ENCODE measurements at places on chromosomes 2 and 18. TPM values are rescaled to one million over a fixed set of nuclear protein-coding genes. Genes with fewer than 3 reads are reported as not detected.
A peak's percentile ranks its signal among the peaks of the same experiment; 100 is the strongest.

DNA sequence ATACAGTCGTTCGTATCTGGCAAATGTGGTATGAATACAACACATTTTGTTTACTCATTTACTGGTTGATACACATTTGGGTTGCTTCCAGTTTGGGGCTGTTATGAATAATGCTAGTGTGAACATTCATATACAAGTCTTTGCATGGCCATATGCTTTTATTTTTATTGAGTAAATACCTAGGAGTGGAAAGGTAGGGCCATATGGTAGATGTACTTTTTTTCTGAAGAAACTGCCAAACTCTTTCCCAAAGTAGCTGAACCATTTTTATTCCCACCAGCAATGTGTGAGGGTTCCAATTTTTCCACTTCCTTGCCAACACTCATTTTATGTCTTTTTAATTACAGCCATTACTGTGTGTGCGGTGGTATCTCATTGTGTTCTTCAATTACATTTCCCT, 496.2 kb upstream of the NRXN1 start:
- H3K36me3 ChIP-seq: no peaks in the 10 kb centered on the region
- DNase-seq: no peak
- H3K4me3 ChIP-seq: no peak overlapping the region
- H3K4me1 ChIP-seq: no peaks in the 10 kb centered on the region
- H3K27ac ChIP-seq: no peak overlapping the region

DNA sequence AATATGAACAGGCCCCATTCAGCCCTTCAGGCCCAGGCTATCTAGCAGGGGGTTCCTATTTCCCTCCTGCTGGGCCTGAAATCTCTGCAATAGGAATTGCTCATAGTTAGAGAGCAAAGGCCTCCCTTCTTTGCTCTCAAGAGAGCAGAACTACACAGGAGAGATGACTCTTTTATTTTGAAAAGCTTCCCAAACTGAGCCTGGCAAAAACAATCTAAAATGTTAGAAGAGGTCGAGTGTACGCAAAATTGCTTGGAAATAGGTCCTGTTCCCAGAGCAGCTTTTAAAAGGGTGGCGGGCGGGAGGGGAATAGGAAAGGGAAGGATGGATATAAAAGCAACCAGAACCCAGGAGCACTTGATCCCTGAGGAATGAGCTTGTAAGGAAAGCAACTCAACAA, 68.4 kb upstream of the APCDD1 start:
- no peak overlapping the region for H3K4me3 ChIP-seq
- no peaks in the 10 kb centered on the region for H3K4me1 ChIP-seq
- no peaks in the 10 kb centered on the region for H3K27me3 ChIP-seq
- no peak overlapping the region for H3K27ac ChIP-seq

DNA sequence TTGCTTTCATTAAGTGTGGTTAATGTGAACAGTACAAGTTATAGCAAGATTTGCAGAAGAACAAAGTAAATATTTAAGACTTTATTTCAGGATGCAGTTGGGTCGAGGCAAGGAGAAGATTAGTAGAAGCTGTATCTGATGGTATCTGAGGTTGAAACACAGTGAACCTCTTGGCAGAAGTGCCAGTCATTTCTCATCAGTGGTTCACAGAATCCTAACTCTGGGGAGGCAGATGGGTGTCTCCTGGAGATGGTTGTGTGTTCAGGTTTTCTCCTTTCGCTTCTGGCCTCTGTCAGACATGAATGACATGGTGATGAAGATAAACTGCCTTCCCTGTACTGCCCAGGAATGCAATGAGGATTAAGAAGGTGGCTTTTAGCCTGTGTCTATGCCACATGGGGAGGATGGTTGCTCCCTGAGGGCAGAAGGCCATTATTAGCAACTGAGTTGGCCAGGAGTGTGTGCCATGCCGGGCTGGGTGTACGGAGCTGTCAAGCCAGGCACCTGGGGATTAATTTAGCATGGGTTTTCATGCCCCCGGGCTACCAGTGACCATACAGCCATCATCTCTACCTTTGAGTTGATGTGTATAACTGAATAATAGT, 28.0 kb downstream of the MGAT5 start:
- H3K4me1 ChIP-seq: peaks cover 8% of the 10 kb centered on the region
- H3K27ac ChIP-seq: no peak overlapping the region
- H3K27me3 ChIP-seq: no peaks in the 10 kb centered on the region
- no peak for DNase-seq
- no peaks in the 10 kb centered on the region for H3K36me3 ChIP-seq

DNA sequence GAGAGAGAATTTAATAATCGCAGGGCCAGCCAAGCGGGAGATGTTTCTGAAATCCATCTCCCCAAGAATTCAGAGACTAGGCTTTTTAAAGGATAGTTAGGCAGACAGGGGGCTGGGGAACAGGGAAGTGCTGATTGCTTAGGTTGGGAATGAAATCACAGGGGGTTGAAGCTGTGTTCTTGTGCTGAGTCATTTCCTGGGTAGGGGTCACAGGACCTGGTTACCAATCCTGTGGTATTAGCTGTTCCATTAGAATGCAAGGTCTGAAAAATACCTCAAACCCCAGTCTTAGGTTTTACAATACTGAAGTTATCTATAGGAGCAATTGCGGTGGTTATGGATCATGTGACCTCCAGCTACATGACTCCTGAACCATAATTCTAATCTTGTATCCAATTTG, 4.6 kb downstream of the SP140 start:
- H3K36me3 ChIP-seq: no peaks in the 10 kb centered on the region
- H3K27me3 ChIP-seq: no peaks in the 10 kb centered on the region
- H3K4me1 ChIP-seq: no peaks in the 10 kb centered on the region
- no peak for DNase-seq
- H3K4me3 ChIP-seq: no peak overlapping the region

- H3K4me1 ChIP-seq: peaks cover 35% of the 10 kb centered on the region
- H3K36me3 ChIP-seq: no peaks in the 10 kb centered on the region
- DNase-seq: no peak
- peaks cover 71% of the 10 kb centered on the region for H3K27me3 ChIP-seq
- no peak overlapping the region for H3K27ac ChIP-seq
Observed at GRCh38 chr2:172082944-172083627, 2.2 kb upstream of the DLX1 start.

DNA sequence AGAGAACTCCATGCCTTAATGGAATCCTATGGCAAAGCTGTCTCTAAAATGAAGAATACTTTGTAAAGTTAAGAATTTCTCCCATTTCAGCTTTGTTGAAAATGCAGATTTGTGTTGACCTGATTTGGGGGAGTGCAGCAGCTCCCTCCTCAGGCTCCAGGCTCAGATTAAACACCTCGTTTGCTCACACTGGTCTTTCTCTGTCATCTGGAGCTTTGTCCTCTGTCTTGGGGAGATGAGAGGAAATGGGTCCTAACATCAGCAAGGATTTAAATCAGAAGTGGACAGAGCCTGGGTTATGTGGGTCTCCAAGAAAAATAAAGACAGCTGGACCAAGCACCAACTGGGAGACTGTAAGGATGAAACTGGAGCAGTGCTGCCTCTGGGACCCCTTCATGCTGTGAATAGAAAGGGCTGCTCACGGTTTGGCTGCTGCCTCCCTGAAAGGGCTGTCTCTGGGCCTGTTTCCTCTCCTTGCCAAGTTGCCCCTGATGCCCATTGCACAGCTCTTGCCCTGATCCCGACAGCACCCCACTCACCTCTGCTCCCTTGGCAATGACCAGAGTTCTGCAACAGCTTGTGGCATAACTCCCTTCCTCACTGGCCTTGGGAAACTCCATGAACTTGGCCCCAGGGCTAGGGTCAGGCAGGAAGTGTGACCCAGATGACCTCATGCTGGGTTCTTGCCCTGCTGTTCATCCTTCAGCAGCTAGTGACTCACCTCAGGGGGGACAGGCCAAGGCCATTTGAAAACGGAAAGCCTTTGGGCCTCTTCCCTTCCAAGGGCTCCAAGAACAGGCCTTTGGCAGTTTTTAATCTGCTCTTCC, 197.2 kb downstream of the CYP26B1 start:
- H3K27me3 ChIP-seq: no peaks in the 10 kb centered on the region
- H3K27ac ChIP-seq: no peak overlapping the region
- no peaks in the 10 kb centered on the region for H3K36me3 ChIP-seq
- peak; percentile 86 for DNase-seq

DNA sequence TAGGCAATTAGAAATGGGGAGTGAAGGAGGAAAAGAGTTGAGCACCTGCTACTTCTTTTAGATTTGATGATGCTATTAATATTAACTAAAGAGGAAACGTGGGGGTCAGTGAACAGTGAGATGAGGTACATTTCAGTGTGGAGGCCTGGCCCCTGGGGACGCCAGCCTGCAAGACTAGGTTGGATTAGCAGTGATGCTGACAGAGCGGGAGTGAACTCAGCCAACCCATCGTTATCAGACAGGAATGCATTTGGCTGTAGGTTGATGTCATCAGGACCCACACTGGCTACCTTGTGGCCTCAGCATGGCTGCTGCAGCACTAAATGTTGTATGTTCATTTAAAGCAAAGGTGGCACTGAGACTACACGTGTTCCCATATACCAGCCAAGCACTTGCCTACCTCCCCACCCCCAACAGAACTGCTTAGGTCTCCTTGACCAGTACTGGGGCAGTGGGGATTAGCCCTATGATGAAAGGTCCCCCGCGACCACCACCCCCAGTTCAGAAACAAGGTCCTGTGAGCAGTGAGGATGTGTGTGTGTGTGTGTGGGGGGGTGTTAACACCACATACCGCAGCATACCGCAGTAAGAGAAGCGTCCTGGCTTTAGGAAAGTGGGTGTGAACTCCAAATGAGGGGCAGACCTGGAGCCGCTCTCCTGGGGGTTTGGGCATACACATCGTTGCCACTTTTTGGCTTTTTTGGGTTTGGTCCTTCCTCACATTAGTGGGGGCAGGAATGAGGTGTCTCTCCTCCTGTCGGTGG, 26.0 kb downstream of the DGKD start:
- peaks cover 13% of the 10 kb centered on the region for H3K4me1 ChIP-seq
- no peak overlapping the region for H3K4me3 ChIP-seq
- no peaks in the 10 kb centered on the region for H3K27me3 ChIP-seq
- no peaks in the 10 kb centered on the region for H3K36me3 ChIP-seq
- DNase-seq: no peak

- H3K27me3 ChIP-seq: no peaks in the 10 kb centered on the region
- no peak overlapping the region for H3K27ac ChIP-seq
- H3K36me3 ChIP-seq: no peaks in the 10 kb centered on the region
- H3K4me1 ChIP-seq: peaks cover 10% of the 10 kb centered on the region
- H3K4me3 ChIP-seq: no peak overlapping the region
- no peak for DNase-seq
Observed at GRCh38 chr2:59734743-59735142, 818.7 kb downstream of the BCL11A start.

- H3K27me3 ChIP-seq: no peaks in the 10 kb centered on the region
- no peak for DNase-seq
- H3K4me1 ChIP-seq: peaks cover 8% of the 10 kb centered on the region
- no peaks in the 10 kb centered on the region for H3K36me3 ChIP-seq
- H3K4me3 ChIP-seq: no peak overlapping the region
Observed at GRCh38 chr2:163641986-163642385, 93.8 kb downstream of the FIGN start.

DNA sequence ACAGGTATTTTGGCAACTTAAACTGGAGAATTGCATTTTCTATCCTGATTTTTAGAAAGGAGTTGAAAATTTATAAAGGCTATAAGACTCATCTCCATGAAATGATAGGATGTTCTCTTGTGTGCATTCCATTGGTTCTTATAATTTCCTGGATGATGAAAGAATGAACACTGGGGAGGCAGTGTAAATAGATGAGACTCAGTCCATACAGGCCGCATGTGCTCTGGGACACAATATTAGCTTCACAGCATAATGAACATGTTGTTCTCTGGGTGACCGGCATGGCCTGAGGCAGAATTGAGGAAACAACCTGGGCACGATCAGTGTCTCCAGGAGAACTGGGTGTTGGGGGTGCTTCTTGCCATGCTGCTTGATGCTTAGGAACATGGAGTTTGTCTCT, 38.8 kb downstream of the AOX1 start:
- no peak overlapping the region for H3K27ac ChIP-seq
- H3K27me3 ChIP-seq: no peaks in the 10 kb centered on the region
- H3K4me3 ChIP-seq: no peak overlapping the region
- no peaks in the 10 kb centered on the region for H3K36me3 ChIP-seq
- no peaks in the 10 kb centered on the region for H3K4me1 ChIP-seq

- H3K4me3 ChIP-seq: no peak overlapping the region
- peaks cover 33% of the 10 kb centered on the region for H3K4me1 ChIP-seq
- DNase-seq: no peak
Observed at GRCh38 chr2:240441326-240441992, 6.0 kb downstream of the GPC1 start.

DNA sequence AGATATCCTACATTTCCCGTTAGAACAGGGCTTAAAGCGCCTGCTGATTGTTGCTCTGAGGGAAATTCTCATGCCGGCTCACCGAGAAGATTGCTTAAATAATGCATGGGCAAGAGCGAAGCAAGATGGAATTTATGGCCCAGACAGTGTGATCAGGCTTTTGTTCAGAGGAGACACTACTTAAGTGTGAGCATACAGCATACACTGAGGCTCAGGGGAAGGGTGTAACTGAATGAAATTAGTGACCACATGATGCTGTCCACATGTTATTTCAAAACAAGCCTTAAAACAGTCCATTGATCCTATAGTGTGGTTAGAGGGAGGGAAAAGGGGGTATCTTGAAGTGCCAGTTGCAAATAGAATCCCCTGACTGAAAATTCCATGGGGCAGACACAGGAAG, 125.5 kb downstream of the RAPGEF4 start:
- no peak overlapping the region for H3K4me3 ChIP-seq
- H3K4me1 ChIP-seq: no peaks in the 10 kb centered on the region
- no peak for DNase-seq
- no peak overlapping the region for H3K27ac ChIP-seq
- H3K27me3 ChIP-seq: no peaks in the 10 kb centered on the region

GRCh38 chr2:67215214-67216055, 181.7 kb upstream of the ETAA1 start:
- no peaks in the 10 kb centered on the region for H3K27me3 ChIP-seq
- no peak overlapping the region for H3K4me3 ChIP-seq
- DNase-seq: peak; percentile 89
- peak overlapping the region; percentile 65 for H3K27ac ChIP-seq
- no peaks in the 10 kb centered on the region for H3K36me3 ChIP-seq

DNA sequence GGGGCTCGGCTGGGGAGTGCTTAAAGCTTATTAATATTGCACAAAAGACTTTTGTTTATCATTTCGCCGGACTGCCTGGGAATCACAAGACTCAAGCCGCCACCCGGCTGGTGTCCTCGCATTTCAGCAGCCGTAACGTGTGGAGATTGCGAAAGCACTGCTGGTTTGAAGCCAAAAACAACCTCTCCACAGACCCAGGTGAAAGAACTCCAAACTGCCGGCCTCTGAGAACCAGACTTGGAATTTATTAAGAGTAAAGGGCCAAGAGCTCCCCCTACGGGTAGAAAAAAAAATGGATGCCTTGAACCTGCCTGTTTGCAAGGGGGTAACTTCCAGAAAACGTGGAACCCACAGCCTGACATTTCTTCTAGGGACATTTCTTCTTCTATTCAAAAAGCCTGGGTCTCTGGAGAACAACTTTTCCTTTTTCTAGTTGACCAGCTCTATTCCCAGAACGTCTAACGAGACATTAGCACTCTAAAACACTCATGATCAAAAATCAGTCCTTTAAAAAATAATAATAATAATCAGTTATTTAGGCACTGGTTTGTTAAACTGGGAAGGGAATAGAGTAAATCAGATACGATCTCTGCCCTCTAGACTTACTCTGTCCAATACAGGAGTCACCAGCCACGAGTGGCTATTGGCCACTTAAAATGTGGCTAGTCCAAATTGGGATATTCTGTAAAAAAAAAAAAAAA, 216.3 kb downstream of the C1D start:
- H3K36me3 ChIP-seq: no peaks in the 10 kb centered on the region
- DNase-seq: peak; percentile 98
- H3K27ac ChIP-seq: peak overlapping the region; percentile 31
- H3K4me3 ChIP-seq: no peak overlapping the region

BARD1 gene
- total RNA-seq: 29.9 TPM

CDH7 gene
- not detected for total RNA-seq

ASB18 gene
- total RNA-seq: not detected

NIFK gene
- 27.5 TPM for total RNA-seq

UGT1A3 gene
- total RNA-seq: not detected

UGT1A4 gene
- total RNA-seq: not detected

TRMT61B gene
- total RNA-seq: 11.4 TPM

RUFY4 gene
- total RNA-seq: 0.16 TPM

TCF23 gene
- total RNA-seq: not detected
